ENCODE measurements at places on chromosomes 7 and 10.

DNA sequence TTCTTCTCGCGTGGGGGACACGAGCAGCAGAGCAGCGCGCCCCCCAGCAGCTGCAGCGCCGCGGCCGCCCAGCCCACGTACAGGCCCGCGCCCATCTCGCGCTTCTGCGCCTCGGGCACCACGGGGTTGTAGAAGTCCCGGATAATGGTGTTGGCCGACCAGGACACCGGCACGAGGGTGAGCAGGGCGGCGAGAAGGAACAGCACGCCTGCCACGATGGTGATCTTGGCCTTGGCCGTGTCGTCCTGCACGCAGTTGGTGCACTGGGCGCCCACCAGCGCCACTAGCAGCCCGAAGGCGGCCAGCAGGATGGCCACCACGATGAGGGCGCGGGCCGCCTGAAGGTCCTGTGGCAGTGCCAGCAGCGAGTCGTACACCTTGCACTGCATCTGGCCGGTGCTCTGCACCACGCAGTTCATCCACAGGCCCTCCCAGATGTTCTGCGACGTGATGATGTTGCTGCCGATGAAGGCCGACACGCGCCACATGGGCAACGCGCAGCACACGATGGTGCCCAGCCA lies 529 bp downstream of the CLDN3 start:
- DNase-seq = no peak

DNA sequence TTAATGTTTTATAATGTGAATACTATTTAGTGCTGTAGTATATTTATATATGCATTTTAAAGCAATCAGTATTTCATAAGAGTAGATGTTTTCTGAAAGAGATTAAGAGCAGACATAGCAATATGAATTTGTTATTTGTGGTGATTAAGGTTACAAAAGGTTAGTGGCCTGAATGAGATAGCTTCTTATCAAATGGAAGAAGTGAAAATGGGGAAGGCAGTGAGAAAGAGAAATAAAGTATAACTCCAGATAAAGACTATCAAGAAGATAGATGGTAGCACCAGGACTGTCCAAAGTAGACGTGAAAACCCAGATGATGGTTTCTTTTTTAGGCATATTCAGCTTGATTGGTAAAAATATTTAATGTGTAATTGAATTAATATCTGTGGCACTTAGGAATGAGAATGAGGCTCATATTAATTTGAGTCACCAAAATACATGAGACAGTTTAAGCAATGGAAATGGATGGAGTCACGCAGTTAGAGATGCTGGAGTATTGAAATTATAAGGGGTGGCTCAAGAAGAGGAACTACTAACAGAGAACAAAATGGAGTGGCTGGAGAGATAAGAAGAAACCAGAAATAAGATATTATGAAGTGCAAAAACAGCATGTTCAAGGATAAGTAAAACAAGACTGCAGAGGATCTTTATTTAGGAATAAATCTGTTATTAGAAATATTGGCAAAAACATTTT lies 288.0 kb upstream of the SEMA3C start:
- no peak for DNase-seq

- no peak for DNase-seq
Observed at GRCh38 chr7:74033372-74034311, 5.7 kb downstream of the ELN start.

GRCh38 chr10:75212343-75212742 lies 1.7 kb downstream of the VDAC2 start:
- DNase-seq = no peak

GRCh38 chr10:8921568-8921967 lies 867.1 kb downstream of the GATA3 start:
- DNase-seq = no peak

DNA sequence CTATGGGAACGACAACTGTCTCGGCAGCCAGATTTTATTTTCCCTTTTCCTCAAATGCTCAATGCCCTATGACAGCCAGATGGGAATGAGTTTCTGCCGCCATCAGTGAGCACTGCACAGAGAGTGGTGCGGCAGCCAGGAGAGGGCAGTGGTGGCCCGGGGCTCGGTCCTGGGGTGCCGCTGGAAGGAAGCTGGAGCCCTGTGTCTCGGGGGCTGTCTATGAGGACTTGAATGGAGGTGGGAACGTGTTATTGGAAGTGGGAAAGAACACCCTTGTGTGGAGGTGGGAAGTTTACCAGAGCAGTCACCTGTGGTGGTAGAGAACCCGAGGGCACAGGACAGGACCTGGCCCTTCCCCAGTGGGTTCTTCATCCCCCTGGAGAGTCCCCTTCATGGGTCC lies 35.8 kb downstream of the JAKMIP3 start:
- DNase-seq = no peak

- DNase-seq = no peak
Observed at GRCh38 chr10:60591119-60591518, 187.2 kb upstream of the CDK1 start.

DNA sequence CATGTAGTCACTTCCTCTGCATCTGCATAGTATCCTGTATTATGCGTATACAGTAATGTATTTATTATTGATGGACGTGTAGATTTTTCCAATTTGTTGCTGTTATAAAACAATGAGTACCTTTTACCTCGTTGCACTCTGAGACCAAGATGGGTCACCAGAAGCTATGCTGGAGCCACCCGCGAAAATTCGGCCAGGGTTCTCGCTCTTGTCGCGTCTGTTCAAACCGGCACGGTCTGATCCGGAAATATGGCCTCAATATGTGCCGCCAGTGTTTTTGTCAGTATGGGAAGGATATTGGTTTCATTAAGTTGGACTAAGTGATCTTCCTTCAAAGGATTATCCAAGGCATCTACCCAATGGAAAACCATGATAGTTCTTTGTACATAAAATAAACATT lies 1.0 kb downstream of the PSMC2 start:
- DNase-seq = no peak

DNA sequence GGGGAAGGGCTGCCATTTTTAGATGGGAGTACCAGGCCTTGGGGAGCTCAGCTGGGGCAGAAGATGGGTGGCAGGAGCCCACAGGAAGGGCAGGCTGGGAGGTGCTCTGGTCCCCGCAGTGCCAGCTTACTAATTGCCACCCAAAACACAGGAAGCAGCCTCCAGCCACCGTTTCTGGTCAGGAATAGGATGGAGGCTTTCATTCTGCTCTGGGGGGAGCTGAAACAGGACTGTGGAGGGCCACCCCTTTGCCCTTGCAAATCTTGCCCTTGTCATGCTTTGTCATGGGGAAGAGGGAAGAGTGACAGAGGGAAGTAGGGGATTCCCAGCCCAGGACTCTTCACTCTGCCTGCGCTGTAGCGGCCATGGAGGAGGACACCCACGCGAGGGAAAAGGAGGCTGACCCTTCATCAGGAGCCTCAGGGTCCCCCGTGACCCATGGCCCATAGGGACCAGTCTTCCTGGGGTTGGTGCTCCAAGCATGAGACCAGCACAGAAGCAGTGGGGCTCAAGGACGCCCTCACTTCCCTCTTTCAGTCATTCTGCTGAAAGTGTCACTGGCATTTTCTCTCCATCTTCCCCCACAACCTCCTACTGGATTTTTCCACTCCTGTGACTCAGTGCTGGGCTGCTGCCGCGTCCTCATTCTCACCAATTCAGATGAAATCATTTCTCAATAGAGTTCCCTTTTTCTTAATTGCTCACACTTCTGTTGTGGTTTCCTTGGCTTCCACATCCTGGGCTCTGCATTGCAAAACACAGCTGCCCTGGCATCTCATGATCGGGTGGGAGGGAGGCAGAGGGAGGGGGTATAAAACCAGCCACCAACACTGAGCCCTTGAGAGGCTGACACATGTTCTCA lies 61.9 kb downstream of the MKI67 start:
- DNase-seq = no peak

Measured in NCI-H187 treated with DMSO at 0.1 percent for 48 hours (cell line).